ENCODE measurements at places on chromosomes 11 and 22.

GRCh38 chr22:27654546-27655445 lies 146.8 kb downstream of the MN1 start:
- no peak for DNase-seq

DNA sequence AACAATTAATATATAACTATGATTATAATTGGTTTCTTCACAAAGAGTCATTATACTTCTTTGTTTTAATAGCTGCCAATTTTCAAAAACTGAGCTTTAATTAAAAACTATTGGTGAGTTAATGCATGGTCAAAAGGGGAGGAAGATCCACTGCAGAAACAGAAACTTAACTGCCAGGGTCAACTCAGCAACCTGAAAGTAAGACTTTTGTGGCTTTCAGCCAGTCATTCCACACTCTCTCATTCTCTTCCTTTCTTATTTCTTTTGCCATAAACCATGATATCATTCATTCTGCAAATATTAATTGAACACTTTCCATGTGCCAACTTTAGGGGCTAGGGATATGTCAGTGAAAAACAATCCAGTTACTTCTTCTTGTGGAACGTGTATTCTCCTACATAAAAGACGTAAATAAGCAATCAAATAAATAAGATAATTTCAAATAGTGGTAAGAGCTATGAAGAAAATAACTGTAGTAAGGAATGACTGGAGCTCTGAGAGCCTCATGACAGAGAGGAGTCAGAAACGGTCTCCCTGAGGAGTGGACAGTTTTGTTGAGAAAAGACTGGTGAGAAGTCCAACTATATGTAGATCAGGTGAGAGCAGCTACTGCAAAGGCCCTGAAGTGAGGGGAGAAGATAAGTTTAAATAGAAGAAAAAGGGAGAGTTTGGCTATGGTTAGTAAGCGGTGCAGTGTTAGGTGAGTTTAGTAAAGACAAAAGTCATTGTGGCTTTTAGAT lies 130.5 kb downstream of the GRIA4 start:
- DNase-seq, result no peak

DNA sequence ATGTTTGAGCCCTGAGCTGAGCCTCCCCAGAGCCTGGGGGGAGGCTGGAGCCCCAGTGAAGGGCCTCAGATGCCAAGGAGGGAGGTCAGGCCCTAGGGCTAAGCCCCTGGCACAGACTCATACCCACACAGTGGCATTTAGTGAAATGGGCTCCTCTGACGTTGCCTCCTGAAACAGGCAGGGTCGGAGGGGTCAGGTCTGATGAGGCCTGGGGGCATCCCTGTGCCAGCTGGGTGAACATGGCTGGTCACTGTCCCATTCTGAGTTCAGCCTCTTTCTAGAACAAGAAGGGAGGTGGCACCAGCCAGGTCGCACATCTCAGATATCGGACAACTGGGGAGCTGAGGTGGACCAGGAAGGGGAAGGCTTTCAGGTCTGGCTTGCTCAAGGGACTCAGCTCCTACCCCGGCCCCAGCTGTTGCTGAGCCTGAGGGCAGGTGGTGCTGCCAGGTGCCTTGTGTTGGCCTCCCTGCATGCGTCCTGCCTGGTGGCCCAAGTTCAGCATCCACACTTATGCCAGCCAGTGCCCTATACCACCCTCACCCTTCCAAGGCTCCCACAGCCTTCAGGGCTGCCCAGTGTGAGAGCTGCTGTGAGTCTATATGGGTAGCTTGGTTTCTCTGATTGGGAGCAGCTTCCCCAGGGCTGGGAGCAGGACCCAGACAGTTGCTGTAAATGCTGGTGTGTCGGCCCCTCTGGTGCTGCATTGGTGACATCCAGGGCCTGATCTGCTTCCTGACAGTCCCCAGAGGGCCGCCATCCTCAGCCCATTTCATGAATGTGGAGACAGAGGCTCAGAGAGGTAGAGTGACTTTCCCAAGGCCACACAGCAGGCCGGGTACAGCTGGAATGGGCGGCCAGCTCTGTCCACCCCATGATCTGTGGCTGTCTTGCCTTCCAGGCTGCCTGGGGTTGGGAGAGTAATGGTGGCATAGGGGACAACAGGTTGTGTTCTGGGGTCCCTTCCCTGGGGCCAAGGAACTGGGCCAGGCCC lies 32.8 kb upstream of the PPARA start:
- DNase-seq, result no peak

GRCh38 chr11:43071338-43071737 lies 240.5 kb upstream of the API5 start:
- DNase-seq, result no peak

- no peak for DNase-seq
Measured at GRCh38 chr22:41891407-41891806, 23.5 kb downstream of the SHISA8 start.

DNA sequence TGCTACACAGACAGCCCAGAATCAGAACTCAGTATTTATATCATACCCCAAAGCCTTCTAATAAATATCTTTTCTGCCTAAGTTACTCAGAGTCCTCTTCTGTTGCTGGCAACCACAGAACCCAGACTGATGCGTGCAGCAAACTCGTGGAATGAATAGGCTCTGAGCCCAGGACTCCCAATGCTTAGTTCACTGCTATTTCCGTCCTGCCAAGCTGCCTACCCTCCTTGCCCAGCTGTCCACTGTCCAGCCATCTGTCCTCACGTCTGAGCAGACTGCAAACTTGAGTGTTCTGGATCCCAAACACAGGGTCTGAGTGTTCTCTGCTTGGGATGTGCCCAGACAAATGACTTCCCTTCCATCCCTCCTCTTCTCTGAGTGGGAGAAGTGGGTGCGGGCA lies 19.4 kb downstream of the PTPN5 start:
- DNase-seq, result no peak

DNA sequence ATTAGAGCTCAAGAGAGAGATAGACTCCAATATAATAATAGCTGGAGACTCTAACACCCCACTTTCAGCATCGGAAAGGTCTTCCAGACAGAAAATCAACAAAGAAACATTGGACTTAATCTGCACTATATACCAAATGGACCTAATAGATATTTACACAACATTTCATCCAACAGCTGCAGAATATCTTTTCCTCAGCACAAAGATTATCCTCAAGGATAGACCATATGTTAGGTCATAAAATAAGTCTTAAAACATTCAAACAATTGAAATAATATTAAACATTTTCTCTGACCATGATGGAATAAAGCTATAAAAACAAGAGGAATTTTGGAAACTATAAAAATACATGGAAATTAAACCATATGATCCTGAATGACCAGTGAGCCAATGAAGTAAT lies 45.1 kb upstream of the FAM181B start:
- no peak for DNase-seq

DNA sequence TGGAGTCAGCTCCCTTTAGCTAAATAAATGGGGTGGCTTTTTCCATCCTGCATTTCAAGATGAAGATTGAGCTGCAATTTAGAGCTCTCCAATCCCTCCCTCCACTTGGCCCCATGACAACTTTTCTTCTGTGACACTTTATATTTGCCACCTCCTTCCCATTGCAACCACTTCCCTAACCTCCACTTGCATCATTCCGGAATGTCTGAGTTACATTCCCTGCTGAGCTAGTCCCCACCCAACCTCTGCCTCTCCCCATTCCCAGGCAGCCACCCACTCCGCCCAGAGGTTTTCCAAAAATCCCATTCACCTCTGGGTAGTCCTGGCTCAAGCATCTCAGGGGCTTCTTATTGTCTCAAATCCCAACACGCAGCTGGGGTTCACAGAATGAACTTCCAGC lies 24.7 kb downstream of the PC start:
- DNase-seq, result no peak

GRCh38 chr11:112925516-112926310 lies 35.5 kb upstream of the NCAM1 start:
- no peak for DNase-seq

DNA sequence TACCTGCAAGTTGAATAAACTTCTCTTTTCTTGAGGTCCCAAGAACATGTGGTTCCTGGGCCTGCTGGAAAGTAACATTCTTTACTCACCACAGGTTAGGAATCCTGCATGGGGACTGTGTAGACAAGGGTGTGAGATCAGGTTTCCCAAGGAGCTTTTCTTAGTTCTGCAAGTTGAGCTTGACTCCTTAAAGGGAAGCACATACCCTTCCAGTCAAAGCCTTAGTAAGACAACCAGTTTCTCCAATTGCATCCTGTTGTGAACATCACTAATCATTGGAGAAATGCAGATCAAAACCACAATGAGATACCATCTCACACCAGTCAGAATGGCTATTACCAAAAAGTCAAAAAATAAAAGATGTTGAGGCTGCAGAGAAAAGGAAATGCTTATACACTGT lies 48.3 kb upstream of the PAK1 start:
- DNase-seq, result no peak

DNA sequence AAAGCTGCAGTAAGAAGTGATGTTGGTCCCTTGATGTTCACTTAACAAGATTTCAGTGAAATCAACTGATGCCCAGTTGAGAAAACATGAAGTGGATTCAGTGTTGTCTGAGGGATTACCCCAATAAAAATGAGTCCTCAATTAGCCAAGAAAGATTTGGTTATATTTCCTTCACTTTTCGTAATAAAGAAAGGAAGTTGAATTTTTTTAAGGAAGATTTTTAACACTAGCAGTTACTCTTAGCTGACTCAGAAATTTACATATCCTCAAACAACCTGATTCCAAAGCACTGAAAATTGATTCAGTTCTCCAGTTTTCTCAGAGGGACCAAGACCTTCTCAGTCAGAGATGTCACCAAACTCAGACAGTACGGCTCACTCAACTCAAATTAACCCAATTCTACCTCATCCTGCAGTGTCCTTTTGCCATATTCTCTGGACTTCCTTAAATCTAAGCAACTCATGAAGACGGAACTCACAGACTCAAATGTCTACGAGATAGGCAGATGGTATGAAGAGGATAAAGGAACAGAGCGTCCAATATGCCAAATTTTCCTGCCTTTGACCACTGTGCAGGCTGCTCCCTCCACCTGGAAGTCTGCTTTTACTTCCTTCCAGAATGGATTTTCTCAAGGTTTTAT lies 22.8 kb downstream of the SLC5A4 start:
- no peak for DNase-seq

DNA sequence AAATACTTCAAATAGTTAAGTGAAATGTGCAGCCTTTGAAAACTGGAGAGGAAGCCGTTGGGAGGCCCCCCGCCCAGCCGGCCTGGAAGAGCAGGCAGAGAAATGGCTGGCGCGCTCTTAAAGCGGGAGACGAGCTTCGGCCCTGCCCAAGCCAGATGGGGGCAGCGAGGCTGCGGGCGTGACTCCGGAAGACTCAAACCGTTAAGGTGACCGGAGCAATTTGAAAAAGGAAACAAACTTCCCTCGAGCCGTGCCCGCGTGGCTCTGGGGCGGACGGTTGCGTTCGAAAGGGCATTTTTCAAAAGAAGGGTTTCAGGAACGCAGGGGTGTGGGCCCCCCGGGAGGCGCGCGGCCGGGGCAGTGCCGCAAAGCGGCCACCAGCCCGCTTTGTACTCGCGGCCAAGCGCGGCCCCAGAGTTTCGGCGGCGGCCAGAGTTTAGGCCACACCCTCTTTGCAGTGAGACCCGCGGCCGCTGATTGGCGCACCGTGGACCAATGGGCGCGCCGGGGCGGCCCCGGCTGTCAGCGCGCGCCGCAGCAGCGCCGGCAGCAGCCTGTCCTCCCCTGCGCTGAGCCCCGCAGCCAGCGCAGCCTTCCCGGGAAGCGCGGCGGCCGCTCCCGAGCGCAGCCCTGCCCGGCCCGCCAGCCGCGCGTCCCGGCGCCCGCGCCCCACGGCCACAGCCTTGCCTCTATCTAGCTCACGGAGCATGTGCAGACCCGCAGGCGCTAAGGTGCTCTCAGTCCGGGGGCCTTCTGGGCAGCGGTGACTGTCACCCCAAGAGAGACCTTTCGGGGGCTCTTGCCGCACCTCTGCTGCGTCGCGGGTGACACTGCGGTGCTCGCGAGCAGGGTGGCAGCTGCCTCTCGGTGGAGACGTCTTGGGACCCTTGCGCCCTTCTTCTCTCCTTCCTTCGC lies at the start of gene NAV2:
Gene NAV2 (plus strand): TSS at position 557 of the 915 bp plus-strand sequence. CDS start 859 bp downstream, outside the sequence.
- DNase-seq, result peak; percentile 96

DNA sequence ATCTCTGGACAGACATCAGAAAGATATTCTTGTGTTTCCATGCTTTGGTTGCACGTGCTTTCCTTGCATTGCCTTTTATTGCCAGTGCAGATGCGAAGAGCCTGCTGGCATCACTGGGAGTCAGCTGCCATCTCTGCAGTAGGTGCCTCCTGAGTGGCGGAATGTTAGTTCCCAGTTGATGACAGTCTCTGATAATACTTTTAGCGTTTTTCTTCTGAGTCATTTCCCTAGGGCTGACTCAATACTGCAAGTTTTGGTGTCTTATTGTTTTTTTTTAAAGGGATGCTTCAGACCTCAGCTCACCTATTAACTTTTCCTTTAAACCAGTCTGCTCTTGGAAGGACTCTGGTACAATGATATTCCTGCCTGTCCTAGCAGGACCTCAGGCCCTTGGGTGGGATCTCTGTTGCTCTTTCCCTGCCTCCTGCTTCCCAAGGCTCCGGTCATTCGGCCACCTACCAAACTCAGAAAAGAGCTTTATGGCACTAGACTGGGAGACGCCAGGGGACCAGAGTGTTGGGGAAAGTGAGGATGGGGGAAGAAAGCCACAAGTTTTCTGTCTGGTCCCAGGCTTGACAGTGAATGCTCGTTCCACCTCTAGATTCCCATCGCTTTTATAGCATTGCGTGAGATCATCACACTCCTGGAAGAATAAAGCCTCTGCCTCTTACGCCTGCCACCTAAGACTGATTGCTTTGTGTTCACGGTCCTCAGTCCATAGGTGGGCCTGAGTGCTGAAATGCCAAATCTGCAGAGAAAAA lies 308.7 kb downstream of the DDX10 start:
- peak; percentile 29 for DNase-seq

DNA sequence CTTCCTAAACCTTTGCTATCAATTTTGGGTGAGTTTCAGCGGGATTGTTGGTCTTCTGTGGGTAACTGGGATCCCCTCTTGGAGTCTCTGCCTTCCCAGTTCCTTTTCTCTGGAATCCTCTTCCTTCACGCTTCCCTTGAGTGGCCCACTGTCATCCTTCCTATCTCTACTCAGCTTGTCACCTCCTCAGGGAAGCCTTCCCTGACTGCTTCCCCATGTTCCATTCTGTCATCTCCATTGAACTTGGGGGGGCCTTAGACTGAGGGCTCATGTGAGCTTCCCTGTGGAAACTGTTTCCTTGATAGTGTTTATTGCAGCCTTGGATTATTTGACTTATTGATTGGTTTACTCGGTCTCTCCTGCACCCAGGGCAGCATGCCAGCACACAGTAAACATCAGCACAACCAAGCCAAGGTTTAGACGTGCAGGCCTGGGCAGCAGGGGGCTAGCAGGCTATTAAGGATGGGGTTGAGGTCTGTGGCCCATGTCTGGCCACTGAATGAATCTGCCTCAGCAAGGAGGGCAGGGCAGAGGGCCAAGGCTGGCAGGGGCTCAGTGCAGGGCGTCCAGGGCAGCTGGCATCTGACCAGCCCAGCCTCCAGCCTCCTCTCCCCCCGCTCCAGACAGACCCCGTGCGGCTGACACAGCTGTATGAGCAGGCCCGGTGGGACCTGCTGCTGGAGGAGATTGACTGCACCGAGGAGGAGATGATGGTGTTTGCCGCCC lies 7.2 kb downstream of the TRPT1 start:
- no peak for DNase-seq

DNA sequence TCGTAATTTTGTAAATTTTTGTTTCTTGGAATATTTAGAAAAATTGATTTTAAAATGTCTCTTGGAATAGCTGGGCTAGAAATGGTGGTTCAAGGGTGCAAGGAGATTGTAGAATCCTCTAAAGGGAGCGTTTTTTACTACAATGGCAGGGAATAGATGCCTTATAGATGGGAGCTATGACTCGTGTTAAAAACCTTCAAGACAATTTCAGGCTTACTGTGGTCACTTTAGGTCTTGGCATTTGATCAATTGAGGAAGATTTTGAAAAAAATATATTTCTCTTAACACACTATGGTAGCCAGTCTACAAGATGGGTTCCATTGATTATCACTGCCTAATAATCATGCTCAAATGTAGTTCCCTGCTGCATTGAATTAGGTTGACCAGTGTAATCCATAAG lies 25.0 kb downstream of the METTL15 start:
- no peak for DNase-seq
